ENCODE measurements at places on chromosomes 3 and 15.

DNA sequence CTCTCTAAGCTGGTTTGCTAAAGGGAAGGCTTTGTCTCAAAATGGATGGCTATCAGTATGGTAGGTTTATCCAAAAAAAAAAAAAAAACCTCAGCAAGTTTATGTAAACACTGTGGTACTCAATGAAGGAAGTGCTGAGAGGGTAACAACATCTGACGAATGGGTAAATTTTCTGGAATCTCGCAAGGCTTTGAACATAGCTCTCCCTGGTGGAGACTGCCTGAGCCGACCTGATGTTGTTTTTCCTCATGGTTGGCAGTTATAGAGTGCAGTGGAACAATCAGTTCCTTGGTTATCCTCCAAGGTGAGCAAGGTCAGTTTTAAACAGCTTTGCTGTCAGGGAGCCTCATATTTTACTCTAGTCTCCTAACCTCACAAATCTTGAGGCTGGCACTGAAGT lies 94.6 kb downstream of the ZPLD1 start:
- no peak for DNase-seq

DNA sequence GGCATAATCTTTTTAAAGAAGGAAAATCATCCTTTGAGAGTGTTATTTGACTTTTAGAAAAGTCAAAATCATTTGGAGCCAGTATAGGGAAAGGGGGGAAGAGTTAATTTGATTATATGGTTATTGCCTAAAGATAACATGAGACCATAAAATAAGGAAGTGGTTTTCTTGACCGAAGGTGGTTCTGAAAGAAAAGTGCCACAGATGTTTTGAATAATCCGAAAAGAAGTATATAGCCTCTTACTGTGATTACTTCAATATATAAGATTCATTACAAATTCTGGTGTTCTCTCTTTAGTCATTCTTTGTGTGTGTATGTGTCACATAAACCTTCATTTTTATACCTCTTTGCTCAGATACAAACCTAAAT lies 1.1 kb downstream of the DNAJB11 start:
- no peak for DNase-seq

- no peak for DNase-seq
Measured at GRCh38 chr3:126677862-126678503, 23.1 kb upstream of the TXNRD3 start.

DNA sequence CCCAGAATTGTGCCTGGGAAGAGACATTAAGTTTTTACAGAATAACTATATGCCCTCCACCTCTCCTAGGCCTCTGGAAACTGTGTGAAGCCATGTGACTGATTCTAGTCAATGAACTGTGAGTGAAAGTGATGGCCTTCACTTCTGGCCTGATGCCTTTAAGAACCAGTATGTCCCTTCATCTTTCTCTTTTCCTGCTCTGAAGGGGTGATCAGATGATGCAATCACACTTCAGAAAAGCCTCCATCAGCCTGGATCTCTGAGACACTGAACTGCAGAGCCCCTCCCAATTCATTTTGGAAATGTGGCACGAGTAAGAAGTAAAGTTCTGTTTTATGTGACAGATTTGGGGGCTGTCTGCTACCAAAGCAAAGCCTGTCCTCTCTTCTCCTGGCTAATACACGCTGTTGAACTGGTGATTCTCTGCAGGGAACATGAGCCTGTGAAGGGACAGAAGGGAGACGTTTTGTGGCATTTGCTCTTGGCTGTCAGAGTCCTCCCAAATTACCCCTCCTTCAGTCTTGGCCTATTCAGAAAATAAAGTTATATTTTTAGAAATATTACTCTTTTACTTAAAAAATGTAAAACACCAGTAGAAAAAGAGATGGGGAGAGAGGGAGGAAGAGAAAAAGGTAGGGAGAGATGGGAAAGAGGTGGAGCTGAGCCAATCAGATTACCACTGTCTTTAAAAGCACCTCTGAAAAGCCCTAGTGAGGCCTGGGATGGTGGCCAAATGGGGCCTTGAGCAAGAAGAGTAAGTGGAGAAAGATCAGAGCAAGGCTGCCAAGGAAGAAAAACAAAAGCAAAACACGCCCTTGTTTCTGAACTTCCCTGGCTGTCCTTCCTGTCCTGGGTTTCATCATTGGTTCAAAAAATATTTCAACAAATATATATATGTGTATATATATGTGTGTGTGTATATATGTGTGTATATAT lies 40.9 kb upstream of the RYK start:
- no peak for DNase-seq

GRCh38 chr3:190747571-190747970 lies 114.9 kb downstream of the GMNC start:
- DNase-seq: no peak

DNA sequence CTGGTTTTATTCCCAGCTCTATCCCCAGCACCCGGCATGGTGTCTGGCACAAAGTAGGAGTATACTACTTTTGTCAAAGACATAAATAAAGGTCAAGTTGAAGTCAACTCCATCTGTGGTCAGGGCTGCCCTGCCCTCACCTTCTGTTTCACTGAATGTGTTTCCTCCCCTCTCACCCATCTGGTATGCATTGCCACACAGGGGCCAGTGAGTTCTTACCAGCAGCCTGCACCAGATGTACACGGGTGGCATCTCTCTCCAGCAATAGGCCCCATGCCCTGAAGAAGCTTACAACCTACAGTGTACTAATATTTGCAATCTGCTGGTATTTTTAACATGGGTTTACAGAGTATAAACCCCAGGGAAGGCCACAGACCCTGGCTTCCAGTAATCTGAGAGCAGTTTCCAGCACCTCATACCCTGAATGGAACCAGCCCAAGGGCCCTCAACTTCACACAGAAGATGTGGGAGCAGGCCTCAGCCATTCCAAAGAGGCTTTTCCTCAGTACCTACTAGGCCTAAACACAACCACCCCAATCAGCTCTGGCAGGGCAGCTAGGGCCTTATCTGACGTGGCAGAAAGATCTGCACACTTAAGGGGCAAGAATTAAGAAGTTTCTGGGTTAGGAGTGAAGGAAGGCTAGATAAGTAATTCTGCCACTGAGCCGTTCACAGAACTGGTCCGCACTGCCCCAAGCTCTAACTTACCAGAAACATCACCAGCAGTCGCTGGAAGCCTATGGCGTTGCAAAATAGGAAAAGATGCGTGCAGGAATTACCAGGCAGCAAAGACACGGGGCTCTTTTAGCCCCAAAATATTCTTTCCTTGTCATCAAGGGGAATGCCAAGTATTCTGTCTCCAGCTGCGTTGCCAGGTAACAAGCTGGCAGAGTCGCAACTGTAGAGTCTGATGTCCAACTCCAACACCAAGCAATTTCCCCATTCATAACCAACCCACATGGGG lies 2.1 kb downstream of the IDH2 start:
- DNase-seq: no peak

GRCh38 chr3:8490079-8490552 lies 11.5 kb upstream of the LMCD1 start:
- no peak for DNase-seq

DNA sequence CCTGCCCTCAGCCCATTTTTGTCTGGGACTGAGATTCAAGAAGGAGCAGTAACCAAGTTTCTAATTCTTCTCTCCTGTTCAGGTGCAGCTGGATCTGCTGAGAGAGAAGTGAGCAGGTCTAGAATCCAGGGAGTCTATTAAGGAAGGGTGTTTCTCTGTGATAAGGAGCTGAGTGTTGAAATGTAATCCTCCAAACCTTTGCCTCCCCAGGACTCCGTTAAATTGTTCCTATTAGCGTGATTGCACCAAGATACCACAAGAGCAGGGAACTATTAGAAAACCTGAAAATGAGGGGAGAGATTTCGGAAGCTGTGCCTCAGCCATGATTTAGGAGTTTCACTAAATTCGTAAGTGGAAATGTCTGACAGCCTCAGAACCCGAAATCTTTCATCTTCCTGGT lies 192.6 kb downstream of the EBLN2 start:
- no peak for DNase-seq

- no peak for DNase-seq
Measured at GRCh38 chr15:65986416-65986815, 117.1 kb downstream of the RAB11A start.

GRCh38 chr3:31985831-31986230 lies 4.3 kb downstream of the ZNF860 start:
- DNase-seq: no peak

- no peak for DNase-seq
Measured at GRCh38 chr3:93924491-93924890, 49.2 kb downstream of the PROS1 start.

DNA sequence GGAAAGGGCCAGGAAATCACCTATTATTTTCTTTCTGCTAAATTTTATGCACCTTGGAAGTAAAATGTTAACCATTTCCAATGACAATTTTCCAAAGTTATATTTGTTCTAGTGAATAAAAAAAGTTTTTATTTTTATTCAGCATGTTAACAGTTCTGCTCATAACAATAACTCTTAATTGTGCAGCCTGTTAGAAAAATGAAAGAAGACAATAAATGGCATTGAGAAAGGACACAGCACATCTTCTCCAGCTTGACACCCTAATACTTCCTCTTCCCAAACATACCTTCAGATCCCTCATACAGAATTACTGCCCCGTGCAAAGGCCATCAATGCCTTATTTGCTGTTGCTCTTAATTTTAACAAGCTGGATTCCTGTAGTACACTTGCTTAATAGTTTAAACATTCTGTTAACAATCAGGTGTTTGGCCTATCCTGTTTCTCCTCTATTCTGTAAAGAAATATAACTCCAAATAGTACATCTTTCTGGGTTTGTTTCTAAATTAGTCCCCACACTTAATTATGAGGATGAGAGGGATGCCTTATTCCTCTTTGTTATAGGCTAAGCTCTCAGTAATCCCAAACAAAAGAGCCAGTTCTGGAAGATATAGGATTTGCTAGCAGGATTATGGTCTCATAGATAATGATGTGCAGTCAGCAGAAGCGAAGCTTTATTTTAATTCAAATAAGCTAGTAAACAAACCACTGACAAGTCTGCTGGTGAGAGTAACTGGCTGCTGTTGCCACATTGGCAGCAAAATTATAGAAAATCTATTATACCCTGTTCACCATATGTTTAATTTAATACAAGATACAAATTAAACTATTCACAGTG lies 19.2 kb upstream of the SOX2 start:
- DNase-seq: no peak

GRCh38 chr3:197105786-197106185 lies 76.2 kb upstream of the MELTF start:
- no peak for DNase-seq

GRCh38 chr3:135908225-135908624 lies 57.3 kb upstream of the PPP2R3A start:
- DNase-seq: no peak

- DNase-seq: no peak
Measured at GRCh38 chr3:15659254-15659975, 57.9 kb downstream of the BTD start.

- DNase-seq: no peak
Measured at GRCh38 chr3:194054540-194054939, 81.4 kb upstream of the HES1 start.

DNA sequence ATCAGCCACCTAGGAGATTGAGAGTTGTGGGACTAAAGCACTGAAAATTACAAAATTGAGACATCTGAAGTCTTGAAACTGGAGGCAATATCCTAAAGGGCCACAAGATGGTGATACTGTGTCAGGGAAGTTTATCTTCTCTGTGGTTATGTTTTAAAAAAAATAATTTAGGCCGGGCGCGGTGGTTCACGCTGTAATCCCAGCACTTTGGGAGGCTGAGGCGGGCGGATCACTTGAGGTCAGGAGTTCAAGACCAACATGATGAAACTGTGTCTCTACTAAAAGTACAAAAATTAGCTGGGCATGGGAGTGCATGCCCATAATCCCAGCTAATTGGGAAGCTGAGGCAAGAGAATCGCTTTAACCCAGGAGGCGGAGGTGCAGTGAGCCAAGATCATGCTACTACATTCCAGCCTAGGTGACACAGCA lies 17.9 kb upstream of the NIT2 start:
- DNase-seq: no peak

DNA sequence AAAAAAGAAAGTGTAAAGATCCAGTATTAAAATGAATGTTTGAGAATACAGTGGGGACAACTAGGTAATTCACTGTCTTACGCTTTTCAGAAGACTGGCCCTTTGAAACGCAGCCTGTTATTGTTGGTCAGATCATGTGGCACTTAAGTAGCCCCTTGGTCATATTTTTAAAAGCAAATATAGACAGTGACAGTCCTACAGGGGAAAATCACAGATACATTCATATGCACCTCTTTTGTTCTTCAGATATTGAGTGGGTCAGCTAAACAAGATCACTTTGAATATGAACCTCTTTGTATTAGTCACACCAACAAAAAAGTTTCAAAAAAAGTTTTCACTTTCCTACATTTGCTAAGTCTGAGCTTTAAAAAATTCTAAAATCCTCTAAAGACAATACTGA lies 36.0 kb downstream of the TIGIT start:
- no peak for DNase-seq

- no peak for DNase-seq
Measured at GRCh38 chr3:160376681-160377080, 22.3 kb downstream of the IFT80 start.

DNA sequence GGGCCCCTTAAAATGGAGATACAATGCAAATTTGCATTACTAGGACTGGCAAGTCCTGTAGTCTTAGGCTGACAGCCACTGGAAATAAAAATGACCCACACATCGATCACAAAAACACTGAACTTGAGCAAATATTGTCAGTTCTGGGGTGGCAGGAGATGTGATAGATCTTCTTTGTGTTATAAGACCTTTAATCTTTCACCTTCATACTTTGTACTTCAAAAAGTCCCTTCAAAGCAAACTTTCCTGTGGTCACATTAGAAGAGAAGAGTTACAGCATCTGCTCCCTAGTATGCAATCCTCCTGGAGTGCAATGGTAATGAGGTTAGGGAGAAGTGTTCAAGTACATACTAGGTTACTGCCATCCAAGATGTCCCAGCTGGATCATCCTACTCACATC lies 149.4 kb upstream of the KCNMB2 start:
- DNase-seq: no peak

DNA sequence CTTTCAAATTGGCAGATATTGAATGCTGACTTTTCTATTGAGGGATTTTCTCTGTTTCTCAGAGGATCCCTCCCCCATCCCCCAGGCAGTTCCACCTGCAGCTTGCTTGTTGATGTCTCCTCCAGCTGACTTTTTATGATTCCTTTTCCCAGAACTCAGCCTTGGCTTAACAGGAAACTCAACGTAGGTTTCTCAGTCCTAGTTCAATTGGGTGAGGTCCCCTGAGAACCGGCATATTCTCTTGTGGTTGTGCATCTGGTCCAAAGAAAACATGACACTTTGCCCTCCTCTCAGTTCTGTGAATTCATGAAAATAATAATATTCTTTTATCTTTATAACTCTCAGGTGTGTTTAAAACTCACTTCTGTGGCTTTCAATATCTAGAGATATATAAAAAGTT lies 1222.1 kb downstream of the OTOL1 start:
- no peak for DNase-seq

DNA sequence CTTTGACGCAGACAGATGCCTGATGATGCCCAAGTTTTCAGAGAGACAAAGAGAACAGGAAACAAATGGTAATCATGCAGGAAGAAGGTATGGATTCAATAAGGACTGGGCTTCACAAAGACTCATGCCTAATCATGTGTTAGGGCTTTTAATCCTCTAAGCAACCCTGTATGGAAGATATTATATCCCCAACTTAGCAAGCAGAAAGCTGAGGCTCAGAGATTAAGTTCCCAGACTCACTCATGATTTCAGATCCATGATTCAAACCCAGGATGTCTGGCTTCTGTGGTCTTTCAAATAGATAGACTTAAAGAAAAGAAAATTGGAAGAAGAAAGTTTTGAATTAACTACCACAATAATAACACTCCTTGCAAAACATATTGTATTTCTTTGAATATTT lies 4.1 kb upstream of the CLASP2 start:
- DNase-seq: no peak

- DNase-seq: no peak
Measured at GRCh38 chr15:73755946-73756345, 2.8 kb upstream of the INSYN1 start.
